NCI-H1048 (cell line): ENCODE measurements at places on chromosomes 16 and 17.

- DNase-seq: no peak
Measured at GRCh38 chr16:63530974-63531373, 1494.7 kb upstream of the CDH8 start.

DNA sequence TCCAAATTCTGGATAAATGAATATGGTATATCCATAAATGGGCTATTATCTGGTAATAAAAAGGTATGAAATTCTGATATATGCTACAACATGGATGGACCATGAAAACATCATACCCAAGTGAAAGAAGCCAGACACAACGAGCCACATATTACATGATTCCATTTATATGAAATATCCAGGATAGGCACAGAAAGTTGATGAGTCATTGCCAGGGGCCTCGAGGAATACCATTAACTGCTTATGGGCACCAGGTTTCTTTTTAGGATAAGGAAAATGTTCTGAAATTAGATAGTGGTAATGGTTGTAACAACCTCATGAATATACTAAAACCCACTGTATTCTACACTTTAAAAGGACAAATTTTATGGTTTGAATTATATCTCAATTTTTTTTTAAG, 123.2 kb downstream of the PITPNC1 start:
- DNase-seq: no peak

DNA sequence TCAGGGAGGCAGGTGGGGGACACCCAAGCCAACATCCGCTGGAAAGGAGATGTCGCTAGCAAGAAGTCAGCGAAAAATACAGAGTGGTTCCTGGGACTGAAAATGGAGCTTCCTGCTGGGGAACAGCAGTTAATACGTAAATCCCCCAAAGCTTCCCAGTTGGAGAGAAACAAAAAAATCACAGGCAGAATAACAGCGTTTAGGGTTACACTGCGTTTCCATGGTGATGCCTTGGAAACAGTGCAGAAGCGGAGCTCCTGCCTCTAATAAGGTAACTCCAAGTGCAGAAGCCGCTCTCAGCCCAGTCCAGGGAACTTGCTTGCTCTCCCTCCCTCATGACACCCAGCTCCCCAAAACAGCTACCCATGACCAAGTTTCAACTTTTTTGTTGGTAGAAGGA, 73.4 kb downstream of the PLD6 start:
- DNase-seq: no peak

- DNase-seq: no peak
Measured at GRCh38 chr17:45759761-45760160, 24.4 kb upstream of the CRHR1 start.

- DNase-seq: no peak
Measured at GRCh38 chr16:21097151-21097550, 53.5 kb downstream of the DNAH3 start.

- DNase-seq: no peak
Measured at GRCh38 chr16:7182510-7183109, 150.0 kb upstream of the RBFOX1 start.

- DNase-seq: no peak
Measured at GRCh38 chr17:49978501-49978900, 9.5 kb downstream of the DLX4 start.

DNA sequence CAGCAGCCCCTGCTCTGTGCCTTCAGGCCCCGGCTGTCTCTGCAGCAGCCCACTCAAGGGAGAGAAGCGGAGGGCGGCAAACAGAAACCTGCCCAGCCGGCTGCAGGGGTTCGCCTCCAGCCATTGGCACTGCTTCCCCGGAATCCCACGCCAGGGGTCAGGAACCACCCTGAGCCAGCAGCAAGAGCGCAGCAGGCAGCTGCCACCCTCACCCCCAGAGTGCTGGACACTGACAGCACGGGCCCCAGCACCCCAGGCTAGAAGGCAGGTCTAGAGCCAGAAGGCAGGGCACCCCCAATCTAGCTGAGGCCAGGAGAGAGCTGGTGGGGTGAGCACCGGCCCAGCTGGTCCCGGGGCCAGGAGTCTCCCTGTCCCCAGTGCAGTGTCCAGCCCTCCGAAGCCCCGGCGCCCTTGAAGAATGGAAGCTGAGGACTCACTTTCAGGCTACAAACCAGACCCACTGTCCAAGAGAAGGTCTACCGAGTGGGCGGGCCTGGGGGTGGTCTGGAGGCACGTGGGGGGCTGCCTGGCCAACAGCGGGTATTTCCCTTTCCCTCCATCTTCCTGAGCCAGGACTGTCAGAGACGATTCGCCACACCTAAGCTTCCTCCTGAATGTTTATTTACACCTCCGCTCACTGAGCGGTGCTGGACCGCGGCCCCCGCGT, 8.4 kb downstream of the UBALD2 start:
- DNase-seq: no peak

- no peak for DNase-seq
Measured at GRCh38 chr17:28684963-28685362, 23.0 kb downstream of the SUPT6H start.

- DNase-seq: no peak
Measured at GRCh38 chr16:6284731-6285130, 1047.9 kb upstream of the RBFOX1 start.

DNA sequence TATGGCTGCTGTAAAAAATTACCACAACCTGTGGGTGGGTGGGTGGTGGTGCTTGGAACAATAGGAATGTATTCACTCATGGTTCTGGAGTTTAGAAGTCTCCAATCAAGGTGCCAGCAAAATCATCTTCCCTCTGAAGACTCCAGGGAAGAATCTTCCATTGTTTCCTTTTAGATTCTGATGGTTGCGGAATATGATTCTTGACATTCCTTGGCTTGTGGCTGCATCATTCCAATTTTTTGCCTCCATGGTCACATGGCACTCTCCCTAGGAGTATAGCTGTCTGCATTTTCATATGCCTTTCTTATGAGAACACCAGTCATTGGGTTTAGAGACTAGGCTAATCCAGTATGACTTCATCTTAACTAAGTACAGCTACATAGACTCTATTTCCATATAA, 401.0 kb downstream of the HS3ST3B1 start:
- no peak for DNase-seq

- no peak for DNase-seq
Measured at GRCh38 chr17:21094298-21094704, 32.5 kb upstream of the DHRS7B start.

DNA sequence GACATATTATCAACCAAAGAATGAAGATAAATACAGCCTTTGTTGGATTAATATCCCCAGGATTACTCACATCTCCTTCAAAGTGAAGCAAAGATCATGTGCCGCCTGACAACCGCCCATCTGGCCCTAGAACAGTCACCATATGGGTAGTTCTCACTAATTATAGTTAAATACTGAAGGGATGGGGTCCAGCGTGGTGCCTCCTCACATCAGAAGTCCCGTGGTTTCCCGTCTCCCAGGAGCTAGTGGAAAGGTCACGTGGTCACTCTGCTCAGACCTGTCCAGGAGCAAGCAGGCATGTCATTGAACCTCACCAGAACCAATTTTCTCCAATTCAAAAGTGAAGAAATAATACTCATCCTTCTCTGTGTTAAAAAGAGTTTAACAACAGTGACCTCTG, 434.5 kb downstream of the SHISA9 start:
- DNase-seq: no peak

DNA sequence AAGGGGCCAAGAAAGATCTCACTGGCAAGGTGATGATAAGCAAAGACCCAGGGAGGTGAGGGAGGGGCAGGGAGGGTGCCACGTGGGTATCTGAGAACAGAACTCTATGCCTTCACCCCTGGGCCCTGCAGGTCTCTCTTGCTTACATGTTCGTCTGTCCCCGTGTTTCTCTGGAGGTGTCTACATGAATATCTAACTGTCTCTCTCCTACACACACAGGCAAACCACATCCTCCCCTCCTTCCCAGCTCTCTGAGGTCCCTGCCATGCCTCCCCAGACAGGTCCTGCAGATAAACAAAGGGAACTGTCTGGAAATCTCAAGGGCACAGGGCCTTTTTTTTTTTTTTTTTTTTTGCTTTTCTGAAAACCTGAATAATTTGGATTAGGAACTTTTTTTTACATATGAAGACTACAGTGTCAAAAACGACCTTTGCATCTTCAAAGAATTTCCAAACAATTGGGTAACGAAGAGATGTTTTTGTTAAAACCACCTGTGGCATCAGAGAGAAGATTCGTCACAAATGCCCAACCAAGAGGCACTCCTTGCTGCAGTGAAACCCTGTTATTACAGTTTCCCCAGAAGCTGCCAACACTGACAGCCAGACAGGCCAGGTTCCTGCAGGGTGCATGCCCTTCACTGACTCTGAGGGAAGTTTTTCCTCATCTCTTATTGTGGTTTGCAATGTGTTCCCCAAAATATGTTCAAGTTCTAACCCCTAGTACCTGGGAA, 17.8 kb downstream of the PLLP start:
- DNase-seq: no peak

GRCh38 chr17:77441940-77442339, 301.2 kb downstream of the SEC14L1 start:
- DNase-seq: no peak

DNA sequence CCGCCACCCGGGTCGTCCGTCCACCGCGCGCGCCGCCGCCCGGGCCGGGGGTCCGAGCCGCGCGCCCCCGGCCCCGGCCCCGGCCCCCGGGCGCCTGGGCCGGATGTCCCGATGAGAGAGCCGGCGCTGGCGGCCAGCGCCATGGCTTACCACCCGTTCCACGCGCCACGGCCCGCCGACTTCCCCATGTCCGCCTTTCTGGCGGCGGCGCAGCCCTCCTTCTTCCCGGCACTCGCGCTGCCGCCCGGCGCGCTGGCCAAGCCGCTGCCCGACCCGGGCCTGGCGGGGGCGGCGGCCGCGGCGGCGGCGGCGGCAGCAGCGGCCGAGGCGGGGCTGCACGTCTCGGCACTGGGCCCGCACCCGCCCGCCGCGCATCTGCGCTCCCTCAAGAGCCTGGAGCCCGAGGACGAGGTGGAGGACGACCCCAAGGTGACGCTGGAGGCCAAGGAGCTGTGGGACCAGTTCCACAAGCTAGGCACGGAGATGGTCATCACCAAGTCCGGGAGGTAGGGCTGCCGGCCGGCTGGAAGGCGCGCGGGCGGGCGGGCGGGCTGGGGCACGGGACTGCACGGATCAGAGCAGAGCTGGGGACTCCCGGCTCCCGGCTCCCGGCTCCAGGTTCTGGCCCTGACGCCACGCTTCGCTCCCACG, 548 bp downstream of the TBX2 start:
- no peak for DNase-seq

DNA sequence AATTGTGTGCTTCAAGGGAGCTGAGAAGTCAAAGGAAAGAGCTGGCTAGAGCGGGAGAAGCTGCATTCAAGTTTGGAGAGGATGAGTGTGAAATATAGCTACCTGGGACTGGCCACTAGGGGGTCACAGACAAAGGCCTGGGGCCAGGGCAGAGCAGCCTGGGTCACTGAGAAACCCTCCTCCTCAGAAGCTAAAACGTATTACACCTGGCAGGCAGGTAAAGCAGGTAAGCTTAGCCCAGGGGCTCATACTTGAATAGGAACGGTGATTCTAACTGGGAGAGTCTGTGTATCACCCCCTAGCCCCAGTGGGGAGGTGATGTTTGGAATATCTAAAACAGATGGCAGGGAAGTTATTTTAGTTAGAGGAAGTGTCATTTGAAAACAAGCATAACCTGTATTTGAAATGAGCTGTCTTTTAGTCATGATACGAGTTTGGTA, 6.8 kb downstream of the KRT37 start:
- DNase-seq: no peak

- DNase-seq: no peak
Measured at GRCh38 chr16:76583466-76583865, 306.3 kb downstream of the CNTNAP4 start.

DNA sequence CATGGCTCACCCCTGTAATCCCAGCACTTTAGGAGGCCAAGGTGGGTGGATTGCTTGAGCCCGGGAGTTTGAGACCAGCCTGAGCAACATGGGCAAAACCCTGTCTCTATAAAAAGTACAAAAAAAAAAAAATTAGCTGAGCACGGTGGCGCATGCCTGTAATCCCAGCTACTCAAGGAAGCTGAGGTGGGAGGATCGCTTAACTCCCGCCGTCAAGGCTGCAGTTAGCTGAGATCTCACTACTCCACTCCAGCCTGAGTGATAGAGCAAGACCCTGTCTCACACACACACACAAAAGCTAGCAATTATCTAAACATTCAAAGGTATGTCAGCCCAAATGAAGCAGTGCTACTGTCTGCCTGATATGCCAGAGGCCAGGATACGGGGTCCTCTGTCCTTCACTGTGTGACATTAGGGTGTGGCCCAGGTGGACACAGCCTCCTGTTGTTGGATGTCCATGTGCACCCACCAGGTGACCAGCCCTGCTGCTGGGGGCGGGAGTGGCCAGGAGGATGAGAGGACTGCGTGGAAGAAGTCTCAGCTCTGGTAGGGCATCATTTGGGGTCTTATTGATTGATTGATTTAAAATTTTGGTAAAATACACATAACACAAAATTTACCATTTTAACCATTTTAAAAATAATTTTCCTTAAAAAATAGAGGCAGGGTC, 3.9 kb downstream of the NLRC3 start:
- DNase-seq: no peak

GRCh38 chr16:85286951-85287814, 174.9 kb upstream of the CIBAR2 start:
- no peak for DNase-seq

- no peak for DNase-seq
Measured at GRCh38 chr16:1541293-1542165, 8.1 kb downstream of the TMEM204 start.

- DNase-seq: no peak
Measured at GRCh38 chr17:71142333-71142732, 973.0 kb downstream of the KCNJ2 start.

GRCh38 chr17:1367351-1367745, 32.7 kb downstream of the YWHAE start:
- no peak for DNase-seq

- no peak for DNase-seq
Measured at GRCh38 chr17:46960152-46960551, 18.9 kb downstream of the RPRML start.

DNA sequence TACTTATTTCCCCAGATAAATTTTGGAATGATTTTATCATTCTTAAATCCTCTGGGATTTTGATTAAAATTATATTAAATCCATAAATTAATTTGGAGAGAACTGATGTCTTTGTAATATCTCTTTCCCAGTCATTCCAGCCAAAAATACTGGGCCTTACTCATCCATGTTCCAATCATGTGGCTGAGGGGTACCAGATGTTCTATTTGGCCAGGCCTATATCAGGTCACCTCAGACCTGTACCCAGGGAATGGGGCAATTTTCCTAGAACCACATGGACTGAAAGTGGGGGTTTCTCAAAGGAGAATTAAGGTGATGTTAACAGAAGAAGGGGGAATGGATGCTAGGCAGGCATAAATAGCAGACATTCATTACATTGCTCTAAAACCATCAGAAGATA, 7.5 kb downstream of the SNTB2 start:
- DNase-seq: no peak

GRCh38 chr17:46795379-46795952, 23.0 kb downstream of the WNT3 start:
- DNase-seq: no peak
